CD4-positive, alpha-beta T cell treated with Interleukin-10 for 1 hour (primary cell): ENCODE measurements at places on chromosomes 3 and 15.

DNA sequence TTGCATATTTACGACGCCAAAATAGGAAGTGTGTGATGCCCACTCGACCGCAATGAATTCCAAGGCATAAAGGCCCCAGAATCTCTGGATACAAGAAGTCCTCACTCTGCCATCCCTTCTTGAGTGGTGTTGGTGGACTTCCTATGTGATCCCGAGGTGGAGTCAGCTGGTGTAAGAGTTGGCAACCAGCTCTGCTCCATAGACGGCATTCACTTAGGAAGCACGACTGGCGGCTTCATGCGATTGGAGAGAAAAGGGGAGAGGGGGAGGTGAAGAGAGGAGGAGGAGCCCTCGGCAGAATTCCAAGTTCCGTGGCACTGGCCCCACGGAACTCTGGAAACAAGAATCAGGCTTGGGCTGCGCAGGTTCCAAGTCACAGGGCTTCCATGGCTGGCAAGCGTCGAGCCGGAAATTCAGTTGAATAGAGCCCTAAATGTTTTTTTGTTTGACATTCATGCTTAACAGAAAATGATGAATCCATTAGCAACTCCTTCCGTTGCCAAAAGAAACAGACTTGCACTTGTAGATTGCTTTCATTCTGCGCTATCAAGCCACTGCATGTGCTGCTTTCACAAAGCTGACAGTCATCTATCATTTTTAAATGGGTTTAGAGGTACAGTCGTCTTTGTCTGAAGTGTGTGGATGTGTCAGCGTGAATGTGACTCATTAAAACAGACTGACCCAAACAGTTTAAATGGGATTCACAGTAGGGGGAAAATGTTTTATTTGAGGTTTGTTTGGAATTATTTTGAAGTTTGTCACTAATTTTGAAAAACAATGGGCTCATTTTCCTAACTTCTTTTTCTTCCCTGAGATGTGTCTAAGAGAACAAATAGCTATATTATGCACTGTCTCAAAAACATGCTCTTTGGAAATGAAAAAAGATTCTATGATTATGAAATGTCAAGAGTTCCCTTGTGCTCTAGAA is 428.3 kb upstream of the ATP11B start:
- no peak for DNase-seq

DNA sequence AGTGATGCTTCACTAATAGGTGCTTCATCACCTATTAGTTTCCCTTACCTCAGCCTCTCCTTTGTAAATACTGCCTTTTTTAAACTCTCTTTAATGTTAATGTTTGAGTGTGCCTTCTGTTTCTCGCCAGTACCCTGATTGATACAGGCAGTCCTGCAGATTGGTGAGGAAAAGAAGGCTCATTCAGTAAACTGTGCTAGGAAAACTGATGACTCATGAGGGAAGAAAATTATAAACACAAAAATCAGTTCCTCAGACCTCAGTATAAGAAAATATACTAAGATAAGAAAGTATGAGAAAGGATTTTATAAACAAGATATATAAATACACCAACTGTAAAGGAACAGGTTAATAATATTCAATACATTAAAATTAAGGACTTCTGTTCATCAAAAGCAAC is 54.8 kb upstream of the OXTR start:
- no peak for DNase-seq

GRCh38 chr15:51709031-51709430 is 27.7 kb downstream of the SCG3 start:
- DNase-seq, result no peak

DNA sequence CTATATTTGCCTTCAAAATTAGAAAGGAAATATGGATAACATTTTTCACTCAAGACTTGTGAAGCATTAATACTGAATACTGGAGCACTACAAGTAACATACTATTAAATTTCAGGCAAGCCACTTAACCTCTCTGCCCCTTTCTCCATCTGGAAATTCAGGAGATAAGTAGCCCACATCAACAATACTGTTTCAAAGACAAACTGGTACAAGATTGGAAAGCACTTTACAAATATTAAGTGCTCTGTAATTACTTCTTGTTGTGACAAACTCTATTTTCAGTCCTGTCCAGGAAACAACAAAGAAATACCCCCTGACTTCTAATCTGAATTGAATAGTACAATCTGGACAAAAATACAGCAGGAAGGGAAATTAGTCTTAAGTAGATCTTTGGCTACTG is 49.3 kb downstream of the TMEM212 start:
- no peak for DNase-seq

DNA sequence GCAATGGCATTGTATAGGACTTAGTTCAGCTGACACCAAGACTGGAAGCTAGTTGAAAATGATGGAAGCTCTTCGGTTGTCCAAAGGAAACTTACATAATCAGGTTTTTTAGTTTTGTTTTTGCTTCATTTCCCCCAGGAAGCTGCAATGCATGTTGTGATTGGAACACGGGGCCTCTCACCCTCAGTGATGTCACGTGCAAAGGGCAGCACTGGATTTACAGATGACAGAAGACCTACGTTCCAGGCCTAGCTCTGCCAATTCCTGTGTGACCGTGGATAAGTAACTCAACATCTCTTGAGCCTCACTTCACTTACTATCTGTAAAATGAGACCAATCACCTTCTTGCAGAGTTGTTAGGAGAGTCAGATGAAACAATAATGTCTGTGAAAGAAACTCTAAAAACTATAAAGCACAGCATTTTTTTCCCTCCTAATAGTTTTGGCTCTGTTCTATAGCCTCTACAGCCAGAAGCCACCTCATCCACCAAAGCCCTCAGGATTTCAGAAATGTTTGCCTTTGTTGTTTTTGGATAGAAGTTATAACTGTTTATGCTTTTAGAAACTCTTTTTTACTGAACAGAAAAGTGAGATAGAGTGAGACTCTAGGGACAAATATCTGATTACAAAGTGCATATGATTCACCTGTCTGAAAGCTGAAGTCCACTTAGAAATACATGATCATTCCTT is 4.6 kb downstream of the RBSN start:
- DNase-seq, result no peak

GRCh38 chr3:171881251-171881650 is 38.1 kb downstream of the TMEM212 start:
- DNase-seq, result no peak

DNA sequence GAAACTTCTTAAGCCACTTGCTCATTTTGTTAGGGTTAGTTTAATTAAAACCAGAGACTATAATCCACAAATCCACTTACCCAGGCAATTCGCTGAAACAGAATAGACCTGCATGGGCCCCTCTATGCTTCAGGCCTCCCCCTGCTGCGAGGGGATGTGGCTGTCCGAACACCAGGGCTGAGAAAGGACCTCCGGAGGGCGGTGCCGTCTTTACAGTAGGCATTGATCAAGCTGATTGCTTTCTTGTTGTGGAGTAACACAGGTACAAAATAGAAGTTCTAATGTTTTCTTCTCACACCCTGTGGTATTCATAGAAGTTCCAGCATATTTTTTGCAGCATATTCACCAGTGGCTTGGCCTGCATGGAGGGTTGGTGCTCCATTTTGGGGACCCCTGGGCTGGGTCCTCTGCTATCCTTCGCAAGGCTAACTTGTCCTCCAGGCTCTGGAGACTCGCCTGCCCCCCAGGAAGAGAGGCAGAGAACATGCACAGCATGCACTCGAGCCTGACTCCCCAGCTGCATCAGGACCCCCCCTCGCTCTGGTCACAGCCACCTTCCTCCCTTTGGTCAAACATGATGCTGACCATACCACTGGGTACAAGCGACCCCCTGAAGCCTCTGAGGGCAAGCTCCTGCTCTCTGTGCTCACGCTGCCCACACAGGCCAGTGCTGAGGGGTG is 55.3 kb downstream of the TPRA1 start:
- DNase-seq, result no peak

GRCh38 chr15:75646944-75647364 is 758 bp upstream of the SNX33 start:
- no peak for DNase-seq

- DNase-seq, result no peak
Observed at GRCh38 chr3:101744811-101745210, 20.4 kb downstream of the CEP97 start.

DNA sequence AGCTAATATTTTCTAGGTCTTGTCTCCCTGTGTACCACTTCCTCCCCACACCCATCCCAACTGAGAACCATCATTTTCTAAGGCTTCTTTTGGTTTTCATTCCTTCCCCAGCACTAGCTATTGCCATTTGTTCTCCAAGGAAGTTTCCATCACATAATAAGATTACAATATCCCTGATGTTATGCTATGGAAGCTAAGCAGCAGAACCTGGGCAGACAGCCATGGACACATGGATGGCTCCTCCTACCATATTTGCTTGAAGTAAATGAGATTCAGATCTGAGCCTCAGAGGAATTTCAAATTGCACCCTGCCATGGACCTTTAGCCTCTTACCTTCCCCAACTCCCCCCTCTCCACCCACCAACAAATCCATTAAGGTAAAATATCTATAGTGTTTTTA is 31.5 kb downstream of the GASK1A start:
- DNase-seq, result no peak

- no peak for DNase-seq
Observed at GRCh38 chr3:73669260-73669659, 44.5 kb upstream of the PDZRN3 start.

DNA sequence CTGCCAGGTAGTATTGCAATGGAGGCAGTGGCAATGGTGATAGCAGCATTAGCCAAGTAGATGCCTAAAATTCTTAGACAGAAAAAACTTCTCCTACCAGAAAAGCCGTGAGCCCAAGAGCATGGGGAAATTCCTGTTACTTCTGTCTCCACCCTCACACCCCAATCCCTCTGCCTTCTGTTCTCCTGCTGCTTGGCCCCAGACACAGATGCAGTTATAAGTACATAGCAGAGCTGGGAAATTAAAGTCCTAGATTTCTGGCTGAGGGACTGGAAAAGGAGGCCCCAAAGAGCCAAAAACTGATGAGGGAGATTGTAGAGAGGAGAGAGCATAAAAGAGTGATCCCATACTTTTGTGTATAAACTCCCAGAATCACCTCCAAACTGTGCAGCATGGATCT is 166.9 kb downstream of the SMAD6 start:
- DNase-seq, result no peak

DNA sequence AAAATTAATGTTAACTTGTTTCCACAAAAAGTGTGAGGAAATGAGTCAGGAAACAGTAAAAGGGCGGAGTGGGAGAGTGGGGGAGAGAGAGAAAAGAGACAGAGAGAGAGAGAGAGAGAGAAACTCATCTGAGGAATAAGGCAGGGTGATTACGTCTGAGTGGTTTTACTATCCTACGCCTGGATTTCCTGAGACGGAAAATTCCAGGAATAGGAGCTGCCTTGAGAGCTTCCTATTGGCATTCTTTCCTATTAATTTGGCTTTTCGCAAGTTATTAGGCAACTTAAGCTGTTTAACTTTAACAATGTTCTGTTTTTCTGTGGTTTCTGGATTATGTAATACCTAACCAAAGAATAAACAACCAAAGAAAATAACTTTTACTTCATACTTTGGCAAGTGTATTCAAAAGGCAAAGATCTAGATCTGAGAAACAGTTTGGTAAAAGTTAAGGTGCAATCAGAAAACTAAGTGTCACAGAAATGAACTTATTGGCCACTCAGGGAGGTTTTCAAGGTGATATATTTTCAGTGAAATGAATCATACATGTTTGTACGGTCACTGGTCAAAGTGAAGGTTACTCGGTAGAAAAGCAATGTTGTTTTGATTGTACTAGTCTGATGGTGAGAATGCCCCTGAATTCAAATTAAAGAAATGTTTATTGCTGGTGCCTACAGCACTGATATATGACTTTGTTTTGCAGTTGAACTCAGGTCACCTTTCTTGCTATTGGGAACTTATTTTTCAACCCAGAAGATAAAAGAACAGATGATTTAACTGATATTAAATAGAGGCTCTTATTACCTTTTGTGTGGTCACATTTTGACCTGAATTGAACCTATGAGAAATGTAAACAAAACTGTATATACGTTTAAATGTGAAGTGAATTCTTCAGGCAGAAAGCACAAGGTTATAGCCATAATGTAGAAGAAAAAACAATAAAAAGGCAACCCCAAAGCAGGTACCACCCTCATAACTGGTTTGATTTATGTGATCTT is 39.9 kb upstream of the TNFSF10 start:
- peak; percentile 37 for DNase-seq

- peak; percentile 30 for DNase-seq
Observed at GRCh38 chr3:155853214-155854140, 750 bp downstream of the SLC33A1 start.

GRCh38 chr15:40826423-40827075 is 2.0 kb downstream of the PPP1R14D start:
- no peak for DNase-seq

- no peak for DNase-seq
Observed at GRCh38 chr3:66479532-66479947, 21.3 kb downstream of the LRIG1 start.

GRCh38 chr3:141682921-141683320 is 55.2 kb upstream of the RNF7 start:
- DNase-seq, result no peak

GRCh38 chr3:113161661-113162060 is 49.7 kb upstream of the BOC start:
- DNase-seq, result no peak

GRCh38 chr15:59794229-59794886 is 105.2 kb upstream of the BNIP2 start:
- DNase-seq, result no peak

DNA sequence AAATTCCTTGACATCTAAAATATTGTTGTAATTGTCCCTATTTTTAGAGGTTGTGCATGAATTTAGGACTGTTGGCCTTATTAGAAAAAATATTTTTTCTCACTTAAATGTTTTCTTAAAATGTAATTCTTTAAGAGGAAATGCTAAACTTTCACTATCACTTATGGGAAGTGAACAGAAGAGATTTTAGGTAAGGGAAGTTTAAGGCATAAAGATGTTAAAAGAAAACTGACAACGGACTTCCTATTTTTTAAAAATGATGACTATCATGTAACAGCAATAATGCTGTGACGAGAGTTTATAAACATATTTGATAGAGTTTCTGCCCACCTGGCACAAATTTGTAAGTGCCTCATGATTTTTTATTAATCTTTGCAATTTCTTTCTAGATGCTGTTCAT is 3.1 kb downstream of the C3orf38 start:
- DNase-seq, result no peak

DNA sequence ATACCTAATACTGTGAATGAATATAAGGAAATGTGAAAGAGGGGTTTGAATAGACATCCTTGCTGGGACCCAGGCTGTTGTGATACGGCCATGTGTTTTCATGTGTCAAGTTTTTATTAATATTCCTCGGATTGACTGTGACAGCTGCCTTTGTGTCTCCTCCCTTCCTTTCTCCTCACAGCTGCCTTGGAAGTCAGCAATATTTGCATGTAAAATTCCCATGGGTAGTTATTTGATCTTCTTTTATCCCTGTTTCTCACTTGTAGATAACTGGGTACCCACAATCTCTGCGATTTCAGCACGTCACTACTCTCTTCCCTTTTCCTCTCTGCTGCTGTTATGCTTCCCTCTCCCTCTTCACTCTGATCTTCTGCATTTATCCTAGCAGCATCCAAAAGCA is 9.4 kb downstream of the GPR156 start:
- no peak for DNase-seq
